ENCODE measurements at places on chromosomes 12 and 14.

GRCh38 chr12:67279637-67280036 lies 10.5 kb downstream of the CAND1 start:
- no peak for DNase-seq

GRCh38 chr12:49534731-49535278 lies 4.0 kb upstream of the KCNH3 start:
- DNase-seq: no peak

DNA sequence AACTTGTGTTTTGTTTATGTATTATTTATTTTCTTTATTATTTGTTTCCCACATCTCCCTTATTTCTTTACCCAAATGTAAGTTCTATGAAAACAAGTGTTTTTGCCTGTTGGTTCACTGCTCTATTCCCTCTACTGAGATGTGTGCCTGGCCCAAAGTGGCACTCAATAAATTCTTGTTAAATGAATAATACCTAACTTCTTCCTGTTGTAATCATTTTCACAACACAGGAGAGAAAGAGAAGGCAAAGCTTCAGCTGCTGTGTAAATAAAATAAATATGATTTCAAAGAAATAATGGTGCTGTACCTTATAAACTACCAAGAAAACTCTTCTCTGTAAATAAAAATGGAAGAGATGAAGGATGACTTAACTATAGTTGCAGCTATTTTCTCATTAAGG lies 116.2 kb downstream of the TRHDE start:
- DNase-seq: no peak

DNA sequence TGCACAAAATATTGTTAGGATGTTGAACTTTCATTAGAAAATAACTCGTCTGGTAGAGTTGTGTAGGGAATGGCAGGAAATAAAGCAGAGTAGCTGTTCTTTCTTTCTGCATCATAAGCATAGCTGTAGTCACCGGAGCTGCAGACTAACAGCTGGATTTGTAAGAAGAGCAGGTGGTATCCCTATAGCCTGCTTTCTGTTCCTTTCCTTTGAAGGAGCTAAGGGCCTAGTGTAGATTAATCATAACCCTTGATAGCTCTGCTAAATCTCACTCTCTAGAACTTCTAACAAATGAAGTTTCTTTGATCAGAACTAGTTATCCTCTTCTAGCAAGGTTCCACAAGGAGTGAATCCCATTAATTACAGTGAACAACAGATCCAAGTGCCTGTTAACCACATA lies 3.5 kb downstream of the LMO3 start:
- DNase-seq: peak; percentile 31

- no peak for DNase-seq
Measured at GRCh38 chr12:39831587-39832315, 212.1 kb upstream of the ABCD2 start.

GRCh38 chr12:112374166-112374740 lies 8.0 kb downstream of the HECTD4 start:
- no peak for DNase-seq

- no peak for DNase-seq
Measured at GRCh38 chr14:93733231-93733630, 55.1 kb downstream of the PRIMA1 start.

DNA sequence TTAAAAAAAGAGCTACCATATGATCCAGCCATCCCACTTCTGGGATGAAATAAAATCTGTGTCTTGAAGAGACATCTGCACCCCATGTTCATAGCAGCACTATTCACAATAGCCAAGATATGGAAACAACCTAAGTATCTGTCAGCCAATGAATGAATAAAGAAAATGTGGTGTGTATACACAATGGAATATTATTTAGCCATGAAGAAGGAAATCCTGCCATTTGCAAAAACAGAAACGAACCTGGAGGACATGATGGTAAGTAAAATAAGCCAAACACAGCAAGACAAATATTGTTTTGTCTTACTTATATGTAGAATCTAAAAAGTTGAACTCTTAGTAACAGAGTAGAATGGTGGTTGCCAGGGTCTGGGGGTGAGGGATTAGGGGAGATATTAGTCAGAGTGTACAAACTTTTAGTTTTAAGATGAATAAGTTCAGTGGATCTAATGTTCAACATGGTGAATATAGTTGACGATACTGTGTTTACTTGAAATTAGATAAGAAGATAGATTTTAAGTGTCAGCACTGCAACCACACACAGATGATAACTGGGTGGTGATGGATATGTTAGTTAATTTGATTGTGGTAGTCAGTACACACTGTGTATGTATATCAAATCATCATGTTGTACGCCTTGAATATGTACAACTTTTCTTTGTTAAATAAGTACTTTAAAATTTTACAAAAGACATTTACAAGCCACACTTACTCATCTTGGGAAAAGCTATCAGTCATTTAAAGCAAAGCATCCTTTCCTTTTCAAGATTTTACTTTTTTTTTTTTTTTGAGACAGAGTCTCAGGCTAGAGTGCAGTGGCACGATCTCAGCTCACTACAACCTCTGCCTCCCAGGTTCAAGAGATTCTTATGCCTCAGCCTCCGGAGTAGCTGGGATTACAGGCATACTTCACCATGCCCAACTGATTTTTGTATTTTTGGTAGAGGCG lies 89.9 kb downstream of the BICD1 start:
- DNase-seq: no peak

GRCh38 chr12:104519190-104520019 lies 62.7 kb downstream of the CHST11 start:
- DNase-seq: no peak

DNA sequence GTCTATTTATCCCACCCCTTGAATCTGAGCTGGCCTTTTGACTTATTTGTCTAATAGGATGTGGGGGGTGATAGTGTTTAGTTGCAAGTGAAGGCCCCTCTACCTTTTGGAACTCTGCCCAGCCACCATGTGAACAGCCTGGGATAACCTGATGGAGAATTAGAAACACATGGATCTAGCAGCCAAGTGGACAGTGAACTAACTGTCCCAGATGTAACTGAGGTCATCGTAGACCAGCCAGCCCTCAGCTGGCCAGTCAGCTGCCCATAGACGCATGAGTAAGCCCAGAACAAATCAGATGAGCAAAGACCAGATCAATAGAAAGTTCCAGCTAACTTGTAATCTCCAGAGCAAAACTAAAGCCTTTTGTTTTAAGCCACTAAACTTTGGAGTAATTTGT lies 19.0 kb downstream of the KLRB1 start:
- DNase-seq: no peak

DNA sequence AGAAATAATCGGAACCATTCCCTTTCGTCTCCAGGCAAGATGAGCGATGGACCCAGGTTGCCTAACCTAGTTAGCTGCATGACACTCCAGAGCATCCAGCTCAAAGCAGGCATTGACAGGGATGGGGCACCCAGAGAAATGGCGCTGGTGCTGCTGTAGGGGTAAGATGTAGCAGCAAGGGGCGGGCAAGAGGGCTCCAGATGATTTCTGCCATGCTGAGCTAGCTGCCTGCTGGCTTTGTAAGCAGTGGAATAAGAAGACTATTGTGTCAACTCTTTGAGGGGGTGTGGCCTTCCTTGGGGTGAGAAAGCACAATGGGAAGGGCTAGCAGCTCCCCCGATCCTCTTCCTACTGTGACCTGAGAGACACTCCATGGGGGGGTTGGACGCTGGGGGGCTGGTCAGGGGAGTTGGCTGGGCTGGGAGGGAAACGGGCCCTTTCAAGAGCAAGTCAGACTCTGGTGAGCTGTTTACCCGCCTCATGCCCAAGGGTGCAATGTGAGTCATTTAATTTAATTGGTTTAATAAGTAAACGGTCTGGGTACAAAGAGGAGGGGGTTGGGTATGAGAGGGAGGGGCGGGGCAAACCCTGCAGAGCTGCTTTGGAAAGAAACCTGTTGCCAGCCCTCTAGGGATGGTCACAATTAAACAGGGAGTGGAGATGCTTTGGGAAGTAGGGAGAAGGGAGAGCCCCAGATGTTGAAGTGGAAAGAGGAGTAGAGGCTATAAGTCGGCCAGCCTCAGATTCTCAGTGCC lies 50.5 kb downstream of the B4GALNT3 start:
- no peak for DNase-seq

DNA sequence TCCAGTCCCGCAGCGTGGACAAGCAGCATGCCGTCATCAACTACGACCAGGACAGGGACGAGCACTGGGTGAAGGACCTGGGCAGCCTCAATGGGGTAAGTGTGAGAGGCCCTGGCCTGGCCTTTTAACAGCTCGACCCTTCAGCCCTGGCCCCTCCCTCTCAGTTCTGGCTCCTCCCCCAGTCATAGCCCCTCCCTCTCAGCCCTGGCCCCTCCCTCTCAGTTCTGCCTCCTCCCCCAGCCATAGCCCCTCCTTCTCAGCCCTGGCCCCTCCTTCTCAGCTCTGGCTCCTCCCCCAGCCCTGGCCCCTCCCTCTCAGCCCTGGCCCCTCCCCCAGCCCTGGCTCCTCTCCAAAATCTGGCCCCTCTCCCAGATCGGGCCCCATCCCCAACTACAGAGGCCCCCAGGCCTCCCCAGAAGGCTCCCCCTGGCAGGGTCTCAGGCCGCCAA lies 11.2 kb downstream of the CEP170B start:
- DNase-seq: no peak

- no peak for DNase-seq
Measured at GRCh38 chr14:62364800-62365280, 602.6 kb downstream of the SNAPC1 start.

DNA sequence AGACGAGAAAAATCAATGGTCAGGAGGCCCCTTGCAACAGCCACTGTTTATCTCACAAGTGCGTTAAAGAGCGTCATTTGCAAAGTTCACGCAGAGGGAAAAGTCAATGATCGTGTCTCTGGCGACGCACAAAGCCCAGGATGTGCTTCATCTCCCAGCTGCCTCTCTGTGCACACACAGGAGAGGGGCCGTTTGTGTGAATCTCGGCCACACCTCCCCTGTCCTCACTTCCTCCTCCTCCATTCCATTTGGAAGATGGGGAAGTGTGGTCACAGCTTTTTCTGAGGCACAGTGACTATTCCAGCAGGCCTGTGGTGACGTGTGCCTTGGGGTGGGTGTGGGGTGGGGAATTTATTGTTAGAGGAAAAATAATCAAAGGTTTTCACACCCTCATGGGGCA lies 90.4 kb downstream of the RBM19 start:
- DNase-seq: peak; percentile 7

DNA sequence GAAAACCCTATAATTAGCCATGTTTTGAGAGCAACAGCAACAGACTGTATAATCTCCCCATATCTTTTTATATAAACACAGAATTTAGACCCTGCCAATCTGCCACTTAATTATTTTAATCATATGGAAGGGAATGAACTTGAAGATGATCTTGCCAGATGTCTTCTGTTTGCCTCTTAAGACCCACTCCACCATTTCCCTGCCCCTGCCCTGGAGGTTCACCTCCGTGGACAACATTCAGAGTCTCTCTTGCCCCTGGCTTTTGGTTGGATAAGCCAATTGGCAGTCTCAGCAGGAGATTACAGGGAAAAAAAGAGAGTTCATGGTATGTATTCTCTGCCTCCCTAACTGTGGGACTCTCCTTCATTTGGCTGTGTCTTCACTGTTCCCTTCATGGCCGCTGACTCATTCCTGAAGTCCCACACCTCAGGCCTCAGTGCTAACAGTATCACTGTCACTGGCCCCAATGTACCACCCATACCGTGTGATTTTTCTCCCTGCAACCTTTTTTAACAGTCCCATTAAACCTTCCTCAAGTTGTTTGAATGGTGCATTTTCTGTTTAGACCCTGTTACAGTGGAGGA lies 184.8 kb downstream of the PIK3C2G start:
- DNase-seq: peak; percentile 48

DNA sequence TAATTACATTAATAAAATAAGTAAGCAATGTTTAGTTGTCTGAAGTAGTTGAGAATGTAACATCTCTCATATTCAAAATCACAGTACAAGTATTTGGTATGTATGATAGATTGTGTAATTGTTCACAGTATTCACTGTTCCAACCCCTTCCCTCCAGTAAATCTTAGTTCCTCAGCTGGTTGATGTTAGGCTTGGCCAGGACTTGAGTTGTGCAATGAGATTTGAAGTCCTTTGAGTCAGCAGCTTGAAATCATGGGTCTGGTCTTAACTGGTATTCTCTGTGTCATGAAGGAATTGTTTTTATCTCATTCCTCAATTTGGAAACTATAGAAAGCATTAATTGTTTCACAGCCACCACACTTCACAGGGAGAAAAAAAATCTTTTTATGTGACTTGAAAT lies 477.1 kb downstream of the FSCB start:
- DNase-seq: no peak

GRCh38 chr14:74836251-74836960 lies 39.5 kb downstream of the PROX2 start:
- DNase-seq: no peak

- DNase-seq: no peak
Measured at GRCh38 chr14:27410981-27411380, 813.1 kb upstream of the NOVA1 start.

- DNase-seq: no peak
Measured at GRCh38 chr12:125189015-125189414, 123.8 kb downstream of the AACS start.

GRCh38 chr12:103102225-103102744 lies 144.8 kb downstream of the ASCL1 start:
- DNase-seq: no peak

GRCh38 chr12:14185427-14186192 lies 179.9 kb upstream of the ATF7IP start:
- peak; percentile 80 for DNase-seq

- no peak for DNase-seq
Measured at GRCh38 chr14:23409475-23409874, 1.4 kb upstream of the MYH6 start.

- peak; percentile 65 for DNase-seq
Measured at GRCh38 chr12:34219046-34219770, 196.9 kb downstream of the ALG10 start.

DNA sequence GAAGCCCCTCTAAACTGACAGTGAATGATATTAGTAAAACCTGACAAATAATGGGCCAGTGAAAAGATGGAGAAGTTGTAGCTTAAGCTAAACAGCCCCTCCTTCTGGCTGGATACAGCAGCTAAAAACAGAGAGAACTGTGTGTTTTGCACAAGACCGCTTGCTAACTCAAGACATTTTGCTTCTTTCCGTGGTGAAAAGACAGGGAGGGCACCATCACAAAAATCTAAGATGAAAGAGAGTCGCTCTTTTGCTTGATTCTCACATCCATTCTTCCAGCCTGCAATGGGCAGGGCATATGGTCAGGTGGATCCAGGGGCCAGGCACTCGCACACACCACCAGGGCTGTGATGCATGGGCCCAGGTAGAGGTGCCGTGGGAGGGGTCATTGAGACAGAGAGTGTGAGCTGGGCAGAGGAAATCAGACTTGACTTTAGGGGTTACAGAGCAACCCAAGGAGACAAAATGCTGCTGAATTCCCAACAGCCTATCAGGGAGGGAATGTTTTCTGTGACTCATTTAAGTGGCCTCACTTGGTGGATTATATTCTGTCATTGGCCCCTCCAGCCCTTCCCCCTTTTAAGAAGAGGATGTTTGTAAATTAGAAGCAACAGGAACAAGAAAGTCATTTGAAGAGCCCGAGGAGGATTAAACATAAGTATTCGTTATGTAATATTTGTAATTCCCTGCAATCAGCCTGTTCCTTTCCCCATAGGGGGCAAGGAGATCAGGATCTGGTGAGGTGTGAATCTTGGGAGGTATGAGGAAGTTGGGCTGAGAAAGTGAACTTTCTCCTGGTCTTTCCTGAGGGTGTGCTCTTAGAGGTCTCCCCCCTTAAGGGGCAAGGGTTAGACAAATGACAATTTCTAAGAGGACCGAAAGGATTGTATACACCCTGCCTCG lies 12.3 kb downstream of the EMP1 start:
- no peak for DNase-seq

All from NCI-H1092 treated with DMSO at 0.1 percent for 48 hours (cell line).